ENCODE measurements at places on chromosomes 5 and 9.

DNA sequence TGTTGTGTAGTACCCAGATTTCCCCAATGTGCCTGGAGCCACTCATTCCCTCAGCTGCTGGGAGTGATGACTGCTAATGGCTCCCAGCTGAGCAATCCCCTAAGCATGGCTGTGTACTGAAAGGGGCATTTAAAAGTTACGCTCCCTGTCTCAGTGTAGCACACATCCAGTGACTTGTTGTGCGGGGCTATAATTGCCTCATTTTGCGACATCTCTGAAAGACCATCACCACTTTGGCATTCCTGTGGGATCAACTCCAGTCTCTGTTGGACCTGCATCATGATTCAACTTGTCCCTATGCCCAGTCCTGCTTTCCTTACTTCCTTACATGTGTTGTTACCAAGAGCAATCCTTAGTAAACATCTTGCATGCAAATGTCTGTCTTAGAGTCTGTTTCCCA lies 201.2 kb upstream of the MPDZ start:
- DNase-seq, result no peak

DNA sequence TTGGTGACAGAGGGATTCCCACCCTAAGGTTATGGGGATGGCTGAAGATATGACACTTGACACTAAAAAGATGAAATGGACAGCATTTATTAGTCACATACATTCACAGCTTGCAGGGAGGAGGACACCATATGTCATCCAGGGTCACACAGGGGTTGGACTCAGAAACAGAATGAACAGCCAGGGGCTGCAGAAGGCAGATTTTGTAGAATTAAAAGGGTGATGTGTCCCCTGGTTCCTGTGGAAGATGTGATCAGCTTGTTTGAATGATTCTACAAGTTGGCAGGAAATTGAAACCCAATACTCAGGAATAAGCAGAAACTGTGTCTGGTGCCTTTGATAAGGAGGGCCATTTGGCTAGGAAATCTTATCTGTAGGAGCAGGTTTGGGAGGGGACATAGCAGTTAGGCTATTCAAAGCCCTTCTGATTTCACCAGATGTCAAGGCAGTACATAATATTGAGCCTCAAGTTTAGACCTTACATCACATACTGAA lies 102.3 kb upstream of the GRIN3A start:
- no peak for DNase-seq

DNA sequence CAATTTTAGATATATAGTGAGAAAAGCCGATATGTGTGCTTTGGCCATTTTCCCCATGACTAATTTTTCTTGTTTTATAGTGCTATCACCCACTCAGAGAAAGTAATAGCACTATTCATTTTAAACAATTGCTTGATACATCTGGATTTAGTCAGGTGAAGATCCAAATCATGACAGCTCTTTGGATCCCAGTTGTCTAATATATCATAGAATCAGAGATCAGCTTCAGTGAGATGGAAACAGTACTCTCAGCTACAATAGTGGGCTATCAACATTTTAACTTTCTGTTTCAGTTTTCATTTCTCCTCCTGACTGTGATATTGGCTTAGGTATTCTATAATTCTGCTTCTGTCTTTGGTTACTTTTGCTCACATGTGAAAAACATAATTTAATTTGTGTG lies 38.7 kb downstream of the VCAN start:
- DNase-seq, result no peak

GRCh38 chr9:125372441-125373226 lies 111.0 kb downstream of the GAPVD1 start:
- DNase-seq, result no peak

- DNase-seq, result no peak
Observed at GRCh38 chr5:142997591-142997990, 227.4 kb downstream of the ARHGAP26 start.

GRCh38 chr9:98550206-98550820 lies 158.4 kb downstream of the GABBR2 start:
- DNase-seq, result no peak

GRCh38 chr9:84153885-84154284 lies 173.3 kb downstream of the RMI1 start:
- DNase-seq, result no peak

DNA sequence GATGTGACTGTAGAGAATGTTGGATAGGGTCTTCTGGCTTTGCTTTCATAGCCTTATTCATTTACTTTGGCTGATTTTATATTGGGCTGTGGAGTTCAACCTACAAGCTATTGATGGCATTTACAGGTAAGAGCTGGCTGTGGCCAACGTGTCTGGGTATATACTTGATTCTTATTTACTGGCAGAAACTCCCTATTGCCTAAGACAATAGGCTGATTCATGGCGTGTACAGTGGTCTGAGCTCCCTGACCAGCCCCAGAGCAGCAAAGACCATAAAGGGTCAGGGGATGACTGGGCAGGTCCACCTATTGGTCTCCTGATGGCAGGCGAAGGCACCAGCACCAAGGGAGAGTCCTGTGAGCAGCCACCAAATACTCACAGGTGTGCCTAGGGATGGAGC lies 190.2 kb upstream of the DMRTA1 start:
- no peak for DNase-seq

GRCh38 chr5:140647042-140647419 lies 399 bp downstream of the NDUFA2 start:
- no peak for DNase-seq

GRCh38 chr5:135642488-135642870 lies 63.7 kb upstream of the CXCL14 start:
- DNase-seq, result no peak

- DNase-seq, result no peak
Observed at GRCh38 chr5:102312586-102313370, 16.7 kb upstream of the SLCO4C1 start.

DNA sequence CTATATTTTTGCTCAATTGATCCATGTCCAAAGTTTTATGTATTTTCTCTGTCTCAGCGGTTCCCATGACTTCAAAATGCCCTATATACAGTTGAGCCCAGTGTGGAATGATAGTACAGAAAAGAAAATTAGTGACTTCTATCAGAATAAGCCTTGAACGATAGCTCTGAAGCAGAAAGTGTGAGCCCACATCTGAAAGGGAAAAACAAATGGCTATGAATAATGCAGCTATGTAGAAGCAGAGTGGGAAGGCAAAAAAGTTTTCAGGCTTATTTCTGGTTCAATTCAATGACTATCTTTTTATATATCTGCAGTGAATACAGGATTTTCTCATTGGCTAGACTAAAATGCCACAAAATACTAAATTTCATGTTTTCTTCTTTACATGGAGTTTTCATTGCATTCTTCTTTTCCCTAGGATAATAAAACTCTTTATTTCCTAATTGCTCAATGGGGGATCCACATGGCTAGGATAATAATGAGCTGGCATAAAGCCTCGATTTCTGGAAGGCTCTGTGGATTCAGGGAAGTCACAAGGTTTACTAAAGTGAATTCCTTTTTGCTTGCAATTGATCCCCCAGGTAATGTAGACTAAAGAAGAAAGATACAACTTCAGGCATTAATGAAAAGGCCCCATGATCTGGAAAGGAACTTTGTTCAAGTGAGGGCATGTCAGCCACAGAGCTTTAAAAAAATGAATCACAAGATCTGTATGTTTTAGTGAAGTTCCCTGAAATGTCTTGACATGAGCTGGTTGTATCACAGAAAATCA lies 377.0 kb upstream of the RIOK2 start:
- DNase-seq, result no peak

DNA sequence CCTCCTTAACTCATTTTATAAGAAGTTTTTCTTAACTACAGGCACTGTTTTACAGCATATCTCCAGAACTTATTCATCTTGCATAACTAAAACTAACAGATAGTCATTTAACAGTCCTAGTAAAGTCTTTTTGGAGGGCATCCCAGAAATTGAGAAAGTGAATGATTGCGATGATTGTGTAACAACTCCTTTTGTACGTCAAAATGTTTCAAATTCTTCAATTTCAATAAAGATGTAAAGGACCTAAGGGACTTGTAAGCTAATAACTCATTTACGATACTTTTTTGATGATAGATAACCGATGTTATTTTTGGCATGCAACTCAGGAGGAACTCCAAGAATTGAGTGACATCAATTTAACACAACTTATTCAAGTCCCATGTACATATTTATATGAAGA lies 42.7 kb downstream of the SVEP1 start:
- DNase-seq, result no peak

- no peak for DNase-seq
Observed at GRCh38 chr5:172133359-172134029, 54.5 kb downstream of the STK10 start.

DNA sequence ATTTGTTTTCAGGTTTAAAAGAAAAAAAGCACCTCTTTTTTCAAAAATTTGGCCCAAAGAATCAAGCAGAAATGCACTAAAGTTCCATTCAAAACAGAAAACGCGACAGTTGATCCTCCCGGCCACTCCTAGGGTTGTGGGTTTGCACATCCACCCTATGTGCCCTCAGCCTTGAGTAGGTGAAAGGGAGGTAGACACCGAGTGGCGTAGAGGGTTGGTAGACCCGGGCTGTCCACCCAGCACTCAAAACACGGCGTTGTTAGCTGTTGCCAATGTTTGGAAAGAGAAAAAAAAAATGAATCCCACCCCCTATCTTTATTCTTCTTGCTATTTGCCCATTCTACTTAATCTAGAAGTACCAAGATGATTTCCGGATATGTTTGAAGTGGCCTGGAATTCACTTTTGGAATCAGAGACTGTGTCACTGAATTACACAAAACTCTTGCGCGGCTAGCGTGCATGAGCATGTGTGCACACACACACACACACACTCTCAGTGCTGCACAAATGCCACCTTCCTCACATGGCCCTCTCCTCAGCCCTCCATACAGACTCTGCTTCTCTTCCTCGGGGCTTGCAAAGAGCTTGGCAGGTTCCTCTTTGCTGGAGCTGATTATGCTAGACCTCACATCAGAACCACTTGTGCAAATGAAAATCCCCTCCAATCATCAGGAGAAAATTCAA lies 110.2 kb upstream of the HAND1 start:
- DNase-seq, result no peak

DNA sequence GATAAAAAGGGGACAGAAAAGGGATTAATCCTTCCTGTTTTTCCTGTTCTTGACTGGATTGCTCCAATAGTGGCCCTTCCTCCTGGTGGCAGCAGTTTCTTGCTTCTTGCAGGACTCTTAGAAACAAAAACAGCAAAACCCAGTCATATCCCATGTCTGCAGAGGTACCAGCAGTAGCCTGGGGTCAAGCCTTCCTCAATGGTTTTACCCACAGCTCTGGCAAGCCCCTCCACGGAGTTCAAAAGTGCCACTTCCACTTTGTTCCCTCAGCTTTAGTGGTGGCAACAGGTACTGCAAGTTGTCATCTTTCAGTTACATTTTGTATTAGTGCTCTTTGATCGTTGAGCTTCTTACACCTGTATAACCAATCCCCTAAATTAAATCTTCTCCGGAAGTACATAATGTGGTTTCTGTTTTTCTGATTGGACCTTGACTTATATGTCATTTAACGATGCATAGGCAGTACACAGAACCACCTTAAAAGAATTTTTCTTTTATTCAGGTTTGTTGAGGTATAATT lies 8.7 kb upstream of the RANBP6 start:
- peak; percentile 21 for DNase-seq

DNA sequence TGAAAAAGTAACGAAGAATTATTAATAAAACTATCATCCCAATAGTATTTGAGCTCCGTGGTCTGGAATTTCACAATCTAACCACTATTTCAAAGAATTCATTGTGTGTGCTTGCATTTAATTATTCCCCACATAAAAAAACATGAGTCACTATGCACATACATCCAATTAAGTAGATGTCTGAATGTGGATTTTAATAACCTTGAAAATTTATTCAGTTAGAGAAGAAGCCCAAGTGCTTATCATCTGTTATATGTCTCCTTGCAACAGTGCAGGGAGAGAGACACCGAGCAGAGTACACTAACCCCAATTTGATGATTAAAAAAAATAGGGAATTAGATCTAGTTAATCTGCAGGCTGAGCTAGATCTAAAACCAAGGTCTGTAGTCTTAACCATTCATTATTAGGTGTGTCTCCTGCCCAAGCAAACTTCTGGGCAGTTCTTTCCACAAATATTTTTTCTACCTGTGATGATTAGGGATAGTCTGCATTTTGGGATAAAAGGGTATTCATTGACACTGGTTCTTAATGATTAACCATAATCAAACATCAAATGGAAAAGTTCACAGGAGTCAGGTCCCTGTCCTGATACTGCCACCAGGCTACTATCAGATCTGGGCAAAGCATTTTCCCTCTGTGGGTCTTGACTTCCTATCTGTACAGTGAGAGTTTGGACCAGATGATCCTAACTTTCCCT lies 164.2 kb downstream of the GRIA1 start:
- DNase-seq, result no peak

- no peak for DNase-seq
Observed at GRCh38 chr9:88969646-88970373, 21.5 kb upstream of the S1PR3 start.

DNA sequence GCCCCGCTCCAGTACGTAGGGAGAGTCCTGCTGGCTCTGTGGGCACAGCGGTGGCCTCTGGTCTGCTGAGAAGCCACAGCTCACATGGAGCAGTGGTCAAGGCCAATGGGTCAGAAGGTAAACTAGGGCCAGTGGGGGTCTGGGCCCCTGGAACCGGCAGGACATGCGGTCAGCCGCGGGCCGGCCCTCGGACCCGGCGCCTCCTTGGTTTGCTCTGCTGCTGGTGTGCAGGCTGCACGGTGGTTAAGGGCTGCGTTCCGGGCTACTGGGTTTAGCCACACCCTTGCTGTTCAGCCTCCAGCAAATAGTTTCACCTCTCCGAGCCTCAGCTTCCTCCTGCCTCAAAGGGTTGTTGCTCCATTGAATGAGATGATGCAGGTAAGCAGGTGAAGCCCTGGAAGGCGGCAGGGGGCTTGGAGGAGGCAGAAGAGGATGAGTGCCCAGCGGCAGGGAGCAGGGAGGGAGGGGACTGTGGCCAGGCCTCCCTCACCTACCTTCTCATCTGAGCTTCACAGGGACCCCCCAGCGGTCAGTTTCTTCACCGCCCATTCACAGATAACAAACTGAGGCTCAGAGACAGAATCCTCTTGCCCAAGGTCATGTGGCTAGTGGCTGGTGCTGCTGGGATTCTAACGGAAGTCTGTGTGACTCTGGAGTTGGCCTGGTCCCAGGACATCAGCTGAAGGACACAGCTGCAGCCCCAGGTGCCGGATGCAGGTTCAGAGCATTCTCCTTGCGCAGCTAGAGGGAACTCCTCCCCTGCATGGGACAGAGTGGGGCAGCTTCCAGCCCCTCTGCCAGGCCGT lies 3.7 kb upstream of the COL5A1 start:
- DNase-seq, result no peak

- no peak for DNase-seq
Observed at GRCh38 chr5:51495672-51496071, 112.4 kb downstream of the ISL1 start.

GRCh38 chr9:3189113-3189861 lies 336.5 kb downstream of the RFX3 start:
- no peak for DNase-seq

- no peak for DNase-seq
Observed at GRCh38 chr9:86807367-86807976, 139.8 kb downstream of the GAS1 start.

GRCh38 chr5:2658447-2658846 lies 93.0 kb downstream of the IRX2 start:
- no peak for DNase-seq

GRCh38 chr9:16221822-16222547 lies 648.5 kb downstream of the BNC2 start:
- DNase-seq, result no peak

- no peak for DNase-seq
Observed at GRCh38 chr5:10586008-10586407, 22.1 kb downstream of the ANKRD33B start.

GRCh38 chr5:179150011-179150410 lies 89.8 kb downstream of the ZNF354C start:
- DNase-seq, result no peak

- DNase-seq, result no peak
Observed at GRCh38 chr9:27653246-27653645, 80.0 kb upstream of the C9orf72 start.
